ENCODE measurements at places on chromosomes 11 and 22.
A peak's percentile ranks its signal among the peaks of the same experiment; 100 is the strongest.

- no peak for DNase-seq
Observed at GRCh38 chr11:26937386-26937785, 56.5 kb upstream of the FIBIN start.

DNA sequence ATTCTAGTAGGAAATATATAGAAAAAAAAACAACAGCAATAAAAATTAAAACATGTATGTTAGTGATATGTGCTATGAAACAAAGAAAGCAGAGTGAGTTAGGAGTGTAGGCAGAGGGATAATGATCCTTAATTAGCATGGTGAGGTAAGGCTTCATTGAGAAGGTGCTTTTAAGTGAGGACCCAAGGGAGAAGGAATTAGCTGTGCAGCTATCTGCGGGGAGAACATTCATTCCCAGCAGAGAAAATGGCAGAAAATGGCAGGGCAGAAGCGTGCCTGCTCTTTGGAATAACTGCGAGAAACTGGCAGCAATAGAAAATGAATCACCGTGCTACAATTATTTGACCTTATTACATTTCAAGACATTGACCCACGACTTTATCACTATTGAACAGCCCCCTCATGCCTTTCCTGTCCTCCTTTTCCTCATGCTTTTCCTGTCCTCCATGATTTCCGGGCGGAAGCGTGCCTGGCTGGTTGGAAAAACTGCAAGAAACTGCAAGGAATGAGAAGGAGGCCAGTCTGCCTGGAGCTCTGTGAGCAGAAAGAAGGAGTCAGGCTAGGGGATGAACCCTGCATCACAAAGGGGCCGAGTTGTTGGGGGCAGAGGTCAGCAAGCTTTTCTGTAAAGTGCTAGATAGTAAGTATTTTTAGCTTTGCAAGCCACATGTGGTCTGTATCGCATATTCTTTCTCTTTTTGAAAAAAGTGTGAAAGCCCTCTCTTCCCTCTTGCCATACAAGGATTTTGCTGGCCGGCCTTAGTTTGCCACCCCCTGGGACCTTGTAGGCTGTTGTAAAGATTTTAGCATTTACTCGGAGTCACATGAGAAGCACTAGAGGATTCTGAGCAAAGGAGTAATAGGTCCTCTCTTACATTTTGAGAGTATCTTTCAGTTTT, 37.1 kb upstream of the SWAP70 start:
- no peak for DNase-seq

DNA sequence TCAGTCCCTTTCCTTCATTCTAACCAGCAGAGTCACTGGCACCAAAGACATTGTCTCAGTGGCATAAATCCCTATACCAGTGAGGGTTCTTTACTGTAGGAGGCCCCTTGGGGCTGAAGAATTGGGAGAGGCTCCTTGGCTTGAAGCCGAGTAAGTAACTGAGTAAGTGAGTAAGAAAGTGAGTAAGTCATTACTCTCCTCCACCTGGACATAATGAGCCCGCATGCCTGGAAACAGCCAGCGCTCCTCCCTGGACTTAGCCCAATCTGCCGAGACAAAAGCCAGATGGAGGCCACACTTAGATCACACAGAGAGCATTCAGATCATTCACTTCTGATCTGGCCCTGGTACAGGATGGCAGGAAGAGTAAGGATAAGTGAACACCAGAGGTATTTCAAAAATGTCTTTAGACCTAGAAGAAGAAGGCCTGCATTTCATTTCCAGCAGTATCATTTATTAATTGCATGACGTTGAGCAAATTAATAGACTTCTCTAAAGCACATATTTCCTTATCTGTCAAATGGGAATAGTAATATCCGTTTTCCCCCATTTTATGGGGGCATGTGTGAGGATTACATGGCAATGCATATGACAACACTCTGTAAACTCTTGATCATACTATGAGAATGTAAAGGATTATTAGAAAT, 8.2 kb upstream of the MICAL3 start:
- DNase-seq = no peak

DNA sequence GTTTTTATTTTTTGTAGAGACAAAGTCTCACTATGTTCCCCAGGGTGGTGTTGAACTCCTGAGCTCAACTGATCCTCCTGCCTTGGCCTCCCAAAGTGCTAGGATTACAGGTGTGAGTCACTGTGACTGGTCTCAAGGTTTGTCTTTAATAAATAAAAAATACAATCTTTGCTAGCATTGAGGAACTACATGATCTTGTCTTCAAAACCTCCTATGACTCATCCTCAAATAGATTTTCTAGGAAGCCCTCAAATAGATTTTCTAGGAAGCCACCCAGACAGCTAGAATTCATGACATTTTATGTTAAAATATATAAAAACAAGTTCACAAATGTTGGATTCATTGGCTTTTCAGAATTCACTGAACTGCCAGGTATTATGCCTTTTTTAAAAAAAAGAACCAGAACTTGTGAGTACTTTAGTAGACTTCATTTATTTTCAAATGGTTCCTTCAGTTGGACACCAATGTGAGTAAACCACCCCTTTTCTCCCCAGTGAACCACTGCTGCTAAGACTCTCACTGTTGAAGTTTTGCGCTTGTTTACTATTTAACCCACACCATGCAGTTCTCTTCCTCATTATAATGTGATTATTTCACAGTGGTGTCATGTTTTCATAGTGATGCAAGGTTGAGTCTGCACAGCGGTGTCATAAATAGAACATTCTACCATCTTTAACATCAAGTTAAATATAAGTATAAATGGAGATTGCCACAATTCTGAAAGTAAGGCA, 303.9 kb downstream of the CASP12 start:
- DNase-seq = no peak

DNA sequence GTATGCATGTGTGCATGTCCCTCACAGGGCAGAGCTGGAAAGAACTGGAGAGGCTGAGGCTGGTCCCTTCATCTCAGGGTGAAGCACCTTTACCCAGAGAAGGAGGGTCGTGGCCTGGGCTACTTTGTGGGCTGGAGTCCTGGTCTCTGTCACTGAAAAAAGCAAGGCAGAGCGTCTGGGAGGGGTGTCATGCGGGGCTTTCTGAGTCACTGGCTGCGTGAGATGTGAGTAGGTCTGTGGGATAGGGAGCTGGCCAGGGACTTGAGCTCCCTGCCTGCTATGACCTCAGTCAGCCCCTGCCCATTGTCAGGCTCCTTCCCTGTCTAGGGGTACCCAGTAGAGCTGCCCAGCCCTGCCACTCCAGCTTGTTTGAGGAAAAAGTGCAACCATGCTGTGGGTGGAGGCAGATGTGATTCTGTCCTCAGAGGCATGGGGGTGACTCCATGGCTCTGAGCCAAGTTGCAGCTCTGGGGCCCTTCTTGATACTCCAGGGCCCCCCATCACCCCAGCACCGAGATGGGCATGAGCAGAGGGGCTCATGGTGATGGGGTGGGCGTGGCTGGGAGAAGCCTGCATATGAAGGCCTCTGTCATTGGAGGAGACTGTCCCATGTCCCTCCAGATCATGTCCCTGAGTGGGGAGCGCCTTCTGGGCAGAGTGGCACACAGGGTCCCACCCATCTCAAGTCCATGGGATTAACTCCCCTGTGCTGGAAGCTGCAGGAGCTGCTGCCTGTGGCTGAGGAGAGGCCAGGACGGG, 27.8 kb downstream of the KCNQ1 start:
- DNase-seq = no peak

DNA sequence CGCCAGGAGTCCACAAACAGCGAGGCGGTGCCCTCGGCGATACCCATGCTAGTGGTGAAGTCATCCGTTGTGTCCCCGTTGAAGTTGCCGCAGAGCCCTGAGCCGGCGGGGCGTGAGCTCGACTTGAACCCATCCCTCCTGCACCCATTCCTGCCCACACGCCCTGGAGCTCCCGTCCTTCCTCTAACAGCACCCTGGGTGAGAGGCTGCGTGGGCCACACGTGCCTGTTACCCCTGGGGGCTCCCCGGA, 8.3 kb downstream of the MUC6 start:
- no peak for DNase-seq

DNA sequence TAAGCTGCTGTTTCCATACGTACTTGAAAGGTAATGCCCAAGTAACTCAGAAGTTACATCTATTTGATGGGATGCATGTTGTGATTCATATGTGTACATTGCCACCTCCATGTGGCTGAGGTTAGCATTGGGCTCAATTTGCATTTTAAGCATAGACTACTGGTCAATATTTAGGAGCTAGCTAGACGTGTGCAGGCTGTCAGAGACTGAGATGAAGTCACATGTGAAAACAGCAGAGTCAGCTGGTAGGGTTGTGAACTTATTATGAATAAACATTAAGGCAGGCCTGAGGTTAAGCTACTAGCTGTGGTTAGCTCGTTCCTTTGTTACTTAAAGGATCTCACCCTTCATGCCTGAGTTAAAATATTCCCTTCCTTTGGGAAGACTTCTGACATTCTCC, 114.5 kb upstream of the MTNR1B start:
- no peak for DNase-seq

GRCh38 chr22:44670220-44670988, 31.6 kb upstream of the PRR5 start:
- no peak for DNase-seq

GRCh38 chr11:118343981-118344515, at the start of gene CD3G:
TSS of gene CD3G (plus strand) at chr11:118344344. CDS start at chr11:118344424, 80 bp downstream.
- peak; percentile 23 for DNase-seq

DNA sequence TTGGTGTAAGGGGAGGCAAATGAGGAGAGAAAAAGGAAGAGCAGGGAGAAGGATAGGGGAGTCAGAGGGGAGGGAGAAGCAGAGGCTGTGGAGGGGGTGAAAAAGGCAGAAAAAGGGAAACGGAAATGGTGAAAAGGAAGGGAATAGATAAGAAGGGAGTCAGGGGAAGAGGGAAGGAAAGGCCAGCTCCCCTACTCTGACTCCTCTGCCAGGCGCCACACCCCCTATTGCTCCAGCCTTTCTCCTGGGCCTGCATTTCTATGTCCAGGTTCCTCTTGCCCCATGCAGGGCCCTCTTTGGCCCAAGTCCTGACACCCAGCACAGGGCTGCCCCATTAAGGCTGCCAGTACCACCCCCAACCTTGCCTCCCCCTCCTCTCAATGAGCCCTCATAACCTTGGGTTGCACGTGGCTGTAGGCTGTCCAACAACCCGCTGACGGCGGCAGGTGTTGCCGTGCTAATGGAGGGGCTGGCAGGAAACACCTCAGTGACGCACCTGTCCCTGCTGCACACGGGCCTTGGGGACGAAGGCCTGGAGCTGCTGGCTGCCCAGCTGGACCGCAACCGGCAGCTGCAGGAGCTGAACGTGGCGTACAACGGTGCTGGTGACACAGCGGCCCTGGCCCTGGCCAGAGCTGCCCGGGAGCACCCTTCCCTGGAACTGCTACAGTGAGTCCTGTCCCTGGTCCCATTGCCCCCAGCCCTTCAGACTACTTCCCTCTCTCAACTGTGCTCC, 3.4 kb upstream of the NHERF4 start:
- DNase-seq = no peak

- DNase-seq = no peak
Observed at GRCh38 chr11:132535830-132536229, 996.5 kb downstream of the OPCML start.

DNA sequence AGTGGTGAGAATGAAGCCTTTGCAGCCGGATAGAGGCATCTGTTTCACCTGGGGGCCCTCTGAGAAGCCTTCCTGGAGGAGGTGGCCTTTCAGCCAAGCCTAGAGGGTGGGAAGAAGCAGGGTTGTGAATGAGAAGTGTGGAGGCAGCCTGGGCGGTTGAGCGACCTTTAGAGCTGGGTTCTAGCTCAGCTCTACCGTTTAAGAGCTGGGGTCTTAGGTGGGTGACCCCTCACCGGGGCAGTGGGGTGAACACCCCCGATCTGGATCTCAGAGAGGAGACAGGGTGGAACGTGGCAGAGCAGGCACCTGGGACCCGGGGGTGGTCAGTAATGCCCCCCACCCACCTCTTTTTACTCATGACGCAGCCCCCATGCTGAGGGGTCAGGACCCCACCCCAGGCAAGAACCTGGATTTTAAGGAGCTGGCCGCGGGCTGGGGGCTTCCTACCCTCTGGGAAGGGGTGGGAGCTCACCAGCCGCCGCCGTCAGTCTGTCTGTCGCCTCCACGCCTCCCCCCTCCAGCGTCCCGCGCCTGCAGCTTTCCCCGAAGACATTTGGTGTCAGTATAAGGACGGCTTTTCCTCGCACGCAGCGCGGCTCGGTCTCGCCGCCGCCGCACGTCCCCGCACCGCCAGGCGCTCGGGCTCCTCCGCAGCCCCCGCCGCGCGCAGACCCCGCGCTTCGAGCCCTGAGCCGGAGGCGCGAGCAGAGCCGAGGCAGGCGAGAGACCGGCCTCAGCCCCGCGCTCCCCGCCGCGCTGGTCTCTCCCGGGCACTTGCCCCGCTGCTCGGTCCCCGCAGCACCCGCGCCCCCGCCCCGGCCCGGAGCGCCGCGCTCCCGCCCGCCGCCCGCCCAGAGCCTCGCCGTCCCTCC, 13.3 kb upstream of the CACNA1I start:
- peak; percentile 17 for DNase-seq

DNA sequence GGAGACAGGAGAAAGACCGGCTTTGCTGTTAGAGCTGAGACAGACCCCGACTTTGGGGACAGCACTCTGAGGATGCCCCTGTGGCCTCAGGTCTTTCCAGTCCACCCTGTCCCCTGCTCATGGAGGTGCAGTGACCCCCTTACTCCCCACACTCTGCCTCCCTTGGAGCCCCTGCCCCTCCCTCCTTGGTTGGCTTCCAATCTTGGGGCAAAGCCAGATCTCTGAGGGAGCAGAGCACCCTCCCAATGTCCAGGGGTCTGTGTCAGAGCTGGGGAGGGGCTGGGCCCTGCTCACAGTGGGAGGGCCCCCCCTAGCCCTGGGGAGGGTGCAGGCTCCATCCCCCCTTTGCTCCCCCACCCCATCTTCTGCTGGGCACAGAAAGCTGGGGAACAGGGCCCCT, 50.0 kb downstream of the IGLL1 start:
- DNase-seq = no peak

DNA sequence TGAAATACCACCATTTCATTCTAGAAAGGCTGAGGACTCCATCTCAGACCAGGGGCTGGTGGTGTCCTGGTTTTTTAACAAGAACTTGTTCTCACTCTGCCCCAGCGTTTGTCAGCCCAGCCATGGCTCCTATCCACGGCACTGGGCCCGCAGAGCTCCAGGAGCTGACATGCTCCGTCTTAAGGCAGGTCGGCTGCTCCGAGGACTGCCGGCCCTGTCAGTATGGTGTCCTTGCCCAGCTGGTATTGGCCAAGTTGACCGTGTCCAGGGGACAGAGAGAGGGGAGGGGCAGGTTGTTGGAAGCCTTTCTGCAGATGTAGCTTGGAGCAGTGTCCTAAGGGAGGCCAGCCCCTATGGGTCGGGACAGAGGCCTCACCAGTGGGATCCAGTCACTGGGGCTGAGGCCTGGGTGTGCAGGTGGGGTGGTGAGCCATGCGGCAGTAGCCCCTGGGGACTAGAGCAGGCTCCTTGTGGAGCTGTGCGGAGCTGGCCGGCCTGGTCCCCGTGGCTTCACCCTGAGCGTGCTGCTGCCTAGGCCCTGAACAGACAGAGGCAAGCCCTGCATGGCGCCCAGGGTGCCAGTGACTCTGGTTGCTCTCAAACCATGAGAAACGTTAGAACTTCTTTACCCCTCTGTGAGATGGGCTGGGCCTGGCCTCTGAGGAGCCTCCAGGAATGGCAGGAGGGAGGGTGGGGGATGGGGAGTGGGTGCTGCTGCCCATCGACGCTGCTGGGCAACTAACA, 39.9 kb upstream of the KCNQ1OT1 start:
- no peak for DNase-seq
